AG04450 (cell line): ENCODE measurements at places on chromosomes 3 and 15. TPM values are rescaled to one million over a fixed set of nuclear protein-coding genes. Genes with fewer than 3 reads are reported as not detected.

Gene ACOX2
- 27.8 and 30.8 TPM in 2 replicates for polyA plus RNA-seq

Gene DNAH12
- polyA plus RNA-seq = under 0.01 TPM in 1 of 2 replicates, not detected in the other

Gene SERPINI2
- polyA plus RNA-seq = not detected in 2 replicates

Gene GUCA1C
- polyA plus RNA-seq = not detected in 2 replicates

Gene C3orf33
- 2.5 and 2.9 TPM in 2 replicates for polyA plus RNA-seq

Gene CPNE9
- polyA plus RNA-seq = not detected in 2 replicates

Gene IL16
- 3.8 and 4.6 TPM in 2 replicates for polyA plus RNA-seq

Gene RAB8B
- polyA plus RNA-seq = 71.7 and 82.4 TPM in 2 replicates

Gene GOLGA8J
- polyA plus RNA-seq = not detected in 2 replicates

Gene SEC62
- 78.8 and 109 TPM in 2 replicates for polyA plus RNA-seq

Gene RPL39L
- 14.4 and 17.0 TPM in 2 replicates for polyA plus RNA-seq

Gene NANOGP8
- polyA plus RNA-seq = 0.11 and 0.15 TPM in 2 replicates

Gene PLSCR5
- polyA plus RNA-seq = not detected in 2 replicates

Gene UPK1B
- 0.32 and 0.43 TPM in 2 replicates for polyA plus RNA-seq

Gene DISP2
- 0.11 and 0.36 TPM in 2 replicates for polyA plus RNA-seq

Gene PPP1R14D
- not detected in 2 replicates for polyA plus RNA-seq

Gene ZNF774
- polyA plus RNA-seq = 1.1 and 2.3 TPM in 2 replicates

Gene TNFSF10
- polyA plus RNA-seq = 1.8 and 2.3 TPM in 2 replicates
